Jurkat, Clone E6-1 (cell line): ENCODE measurements at places on chromosomes 7 and 10.

GRCh38 chr7:55556492-55556891 lies 15.8 kb downstream of the VOPP1 start:
- DNase-seq = no peak

DNA sequence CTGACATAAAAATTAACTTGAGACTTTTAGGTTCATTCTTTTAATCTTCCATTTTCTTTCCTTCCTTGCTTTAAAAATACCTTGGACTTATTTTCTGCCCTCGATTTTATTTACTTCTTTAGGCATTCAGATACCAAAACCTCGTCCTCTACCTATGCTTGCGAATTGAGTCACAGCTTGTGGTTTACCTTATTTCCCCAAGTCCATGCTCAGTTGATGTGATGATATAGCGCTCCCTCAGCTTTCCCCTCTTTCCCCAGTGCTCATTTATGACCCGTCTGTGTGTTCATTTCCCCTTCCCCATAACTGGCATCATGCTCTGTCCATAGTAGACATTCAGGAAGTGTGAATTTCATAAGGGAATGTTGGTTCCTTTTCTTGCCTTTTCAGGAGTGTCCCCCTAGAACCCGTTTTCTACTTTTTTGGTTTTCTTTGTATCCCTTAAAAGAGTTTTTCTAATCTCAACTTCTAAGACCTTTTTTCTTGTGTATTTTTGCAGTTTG lies 19.1 kb upstream of the PRKRIP1 start:
- no peak for DNase-seq

DNA sequence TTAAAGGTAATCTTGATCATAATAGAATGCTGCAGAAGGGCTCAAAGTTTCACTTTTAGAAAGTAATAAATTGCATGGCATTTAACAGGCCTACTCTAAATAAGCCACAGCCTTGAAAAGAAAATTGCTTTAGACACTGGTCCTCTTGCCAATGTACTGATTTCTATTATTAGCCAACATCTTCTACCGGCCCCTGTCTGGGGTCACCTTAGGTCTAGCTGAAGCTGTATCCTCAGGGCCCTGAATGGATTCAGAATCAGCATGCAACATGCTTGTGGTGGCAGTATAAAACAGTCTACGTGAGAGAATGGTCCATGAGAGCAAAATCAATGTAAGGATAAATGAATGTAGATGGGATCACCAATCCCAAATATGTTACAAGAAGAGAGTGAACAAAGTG lies 541.9 kb downstream of the PCDH15 start:
- no peak for DNase-seq

DNA sequence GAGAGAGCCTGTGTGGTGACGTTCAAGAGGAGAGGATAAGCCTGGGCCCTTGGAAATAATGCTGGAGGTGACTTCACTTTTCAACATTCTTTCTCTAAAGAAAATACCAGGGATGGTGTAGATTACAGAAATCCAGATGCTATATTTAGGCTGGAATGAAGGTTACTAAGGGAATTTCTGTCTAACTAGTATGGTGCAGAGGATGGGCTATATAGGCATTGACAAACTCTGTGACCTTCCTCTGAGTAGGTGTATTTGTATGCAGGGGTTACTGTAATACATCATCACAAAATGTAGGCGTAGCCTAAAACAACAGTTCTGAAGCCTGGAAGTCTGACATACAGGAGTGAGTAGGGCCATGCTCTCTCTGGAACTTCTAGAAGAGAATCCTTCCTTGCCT lies 155.3 kb upstream of the INHBA start:
- DNase-seq = no peak

DNA sequence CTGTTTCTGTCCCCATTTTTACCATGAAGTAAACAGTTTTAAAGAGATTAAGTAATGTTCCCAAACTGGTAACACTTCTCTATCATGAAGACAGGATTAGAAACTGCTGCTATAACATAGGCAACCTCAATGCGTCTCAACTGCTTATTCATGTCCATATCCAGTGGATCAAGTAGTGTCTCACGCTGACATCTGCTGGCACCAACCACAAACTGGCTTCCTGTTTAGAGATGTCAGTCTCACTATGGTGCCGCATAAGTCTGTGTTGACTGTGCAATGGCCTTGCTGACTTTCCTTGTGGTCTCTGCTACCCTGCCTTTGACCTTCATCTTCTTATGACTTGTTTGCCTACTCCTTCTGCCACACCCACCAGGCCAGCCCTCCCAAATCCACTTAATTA lies 369.6 kb upstream of the DPP6 start:
- DNase-seq = peak; percentile 62

DNA sequence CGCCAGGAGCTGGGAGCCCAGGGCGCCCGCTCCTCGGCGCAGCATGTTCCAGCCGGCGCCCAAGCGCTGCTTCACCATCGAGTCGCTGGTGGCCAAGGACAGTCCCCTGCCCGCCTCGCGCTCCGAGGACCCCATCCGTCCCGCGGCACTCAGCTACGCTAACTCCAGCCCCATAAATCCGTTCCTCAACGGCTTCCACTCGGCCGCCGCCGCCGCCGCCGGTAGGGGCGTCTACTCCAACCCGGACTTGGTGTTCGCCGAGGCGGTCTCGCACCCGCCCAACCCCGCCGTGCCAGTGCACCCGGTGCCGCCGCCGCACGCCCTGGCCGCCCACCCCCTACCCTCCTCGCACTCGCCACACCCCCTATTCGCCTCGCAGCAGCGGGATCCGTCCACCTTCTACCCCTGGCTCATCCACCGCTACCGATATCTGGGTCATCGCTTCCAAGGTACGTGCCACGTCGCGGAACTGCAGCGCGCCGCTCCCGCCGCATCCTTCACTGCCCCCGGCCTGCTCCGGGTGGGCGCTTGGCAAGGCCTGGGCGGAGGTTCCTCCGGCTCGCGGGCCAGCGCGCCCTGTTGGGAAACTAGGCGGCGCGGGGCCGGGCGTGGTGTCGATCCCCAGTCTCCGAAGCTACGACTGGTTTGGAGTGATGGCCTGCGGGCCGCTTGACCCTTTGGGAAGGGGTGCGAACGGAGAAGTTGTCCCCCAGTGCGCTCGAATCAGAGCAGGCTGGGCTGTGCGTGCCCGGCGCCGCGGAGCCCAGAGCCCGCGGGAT lies 868 bp downstream of the EMX2 start:
- no peak for DNase-seq

DNA sequence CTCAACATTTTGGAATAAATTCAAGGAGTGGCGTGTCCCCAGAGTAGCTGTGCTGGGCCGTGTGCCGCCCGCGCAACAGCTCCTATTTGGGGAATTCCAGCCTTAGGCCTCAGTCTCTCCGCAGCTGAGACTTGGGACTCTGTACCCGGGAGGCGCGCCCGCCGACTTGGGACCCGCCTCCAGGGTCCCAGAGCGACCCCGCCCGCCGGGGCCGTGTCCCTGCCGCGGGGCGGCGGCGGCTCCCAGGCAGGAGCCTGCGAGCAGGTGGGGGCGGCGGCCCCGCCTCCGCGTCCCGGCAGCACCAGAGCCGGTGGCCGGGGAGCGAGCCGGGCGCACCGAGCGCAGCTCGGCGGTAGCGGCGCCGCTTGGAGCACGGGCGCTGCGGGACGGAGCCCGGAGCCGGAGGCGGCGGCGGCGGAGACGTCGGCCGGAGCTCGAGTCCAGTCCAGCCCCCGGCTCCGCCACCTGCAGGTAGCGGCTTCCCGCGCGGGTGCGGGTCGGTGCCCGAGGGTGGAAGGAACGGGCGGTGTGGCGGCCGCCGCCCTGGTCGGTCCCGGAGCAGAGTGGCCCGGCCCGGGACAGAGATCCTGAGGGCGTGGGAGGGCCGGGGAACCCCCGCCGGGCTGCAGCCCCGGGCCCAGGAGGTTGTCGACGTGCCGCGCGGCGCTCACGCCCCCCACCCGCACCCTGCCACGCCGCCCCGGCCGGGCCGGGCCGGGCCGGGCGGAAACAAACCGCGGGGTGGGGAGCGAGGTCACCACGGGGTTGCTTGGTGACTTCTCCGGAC lies at the start of gene WIPF3:
Gene WIPF3 (plus strand): TSS at position 301 of the 787 bp plus-strand sequence. CDS start 28,217 bp downstream, outside the sequence.
- DNase-seq = no peak

DNA sequence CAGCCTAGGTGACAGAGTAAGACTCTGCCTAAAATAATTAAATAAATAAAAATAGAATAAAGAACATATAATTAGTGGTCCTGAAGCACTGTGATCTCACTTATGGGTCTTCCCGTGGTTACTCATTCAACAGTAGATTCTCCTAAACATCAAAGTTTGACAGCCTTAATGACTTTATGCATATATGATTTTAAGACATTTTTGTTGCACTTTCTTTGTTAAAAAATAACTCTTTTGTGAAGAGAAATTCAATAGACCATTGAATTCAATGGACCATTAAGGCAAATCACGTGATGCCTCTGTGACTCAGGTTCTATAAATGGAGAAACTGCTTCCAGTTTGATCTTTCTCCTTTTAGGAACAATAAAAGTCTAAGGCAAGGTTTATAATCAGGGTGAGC lies 59.6 kb downstream of the ATOH7 start:
- no peak for DNase-seq

DNA sequence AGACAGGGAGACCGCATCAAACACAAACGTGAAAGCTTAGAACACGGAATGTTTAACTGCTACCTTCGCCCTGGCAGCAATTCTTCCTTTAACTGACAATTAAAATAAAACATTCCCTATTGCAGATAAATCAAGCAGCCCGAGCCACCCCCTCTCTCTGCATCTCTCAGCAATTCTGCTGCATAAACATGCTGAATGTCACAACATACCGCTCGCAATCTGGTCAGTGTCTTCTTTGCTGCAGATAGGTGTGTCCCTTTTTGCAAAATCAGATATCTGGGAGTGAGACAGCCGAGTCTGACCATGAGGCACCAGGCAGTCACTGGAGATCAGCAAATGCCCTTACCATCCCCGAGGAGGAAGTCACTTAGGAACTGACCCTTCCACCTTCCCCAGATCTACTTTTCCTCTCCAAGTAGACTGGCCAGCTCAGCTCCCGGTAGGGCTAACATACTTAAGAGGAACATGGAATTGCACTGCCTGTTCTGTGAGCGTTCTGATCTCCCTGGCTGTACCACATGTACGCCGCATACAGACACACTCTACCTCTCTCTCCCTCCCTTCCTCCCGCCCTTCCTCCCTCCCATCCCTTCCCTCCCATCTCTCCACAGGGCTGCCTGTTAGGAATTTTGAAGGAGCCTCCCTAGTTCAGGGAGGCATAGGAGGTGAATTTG lies at the start of gene FRMD4A:
Gene FRMD4A (minus strand): TSS at position 537 of the 674 bp plus-strand sequence.
- DNase-seq = no peak

DNA sequence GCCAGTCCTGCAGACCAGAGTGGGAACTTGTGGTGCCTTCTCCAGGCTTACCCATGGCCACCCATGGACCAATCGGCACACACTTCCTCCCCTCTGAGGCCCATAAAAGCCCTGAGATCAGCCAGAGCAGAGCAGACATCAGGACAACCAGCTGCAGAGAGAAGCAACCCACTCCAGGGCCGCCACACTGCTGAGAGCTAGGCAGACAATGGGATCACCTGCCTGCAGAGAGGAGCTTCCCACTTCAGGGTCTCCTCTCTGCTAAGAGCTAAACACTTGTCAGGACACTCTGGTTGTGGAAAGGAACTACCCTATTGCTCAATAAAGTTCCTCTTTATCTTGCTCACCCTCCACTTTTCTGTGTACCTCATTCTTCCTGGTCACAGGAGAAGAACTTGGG lies 34.0 kb downstream of the C7orf25 start:
- DNase-seq = no peak

DNA sequence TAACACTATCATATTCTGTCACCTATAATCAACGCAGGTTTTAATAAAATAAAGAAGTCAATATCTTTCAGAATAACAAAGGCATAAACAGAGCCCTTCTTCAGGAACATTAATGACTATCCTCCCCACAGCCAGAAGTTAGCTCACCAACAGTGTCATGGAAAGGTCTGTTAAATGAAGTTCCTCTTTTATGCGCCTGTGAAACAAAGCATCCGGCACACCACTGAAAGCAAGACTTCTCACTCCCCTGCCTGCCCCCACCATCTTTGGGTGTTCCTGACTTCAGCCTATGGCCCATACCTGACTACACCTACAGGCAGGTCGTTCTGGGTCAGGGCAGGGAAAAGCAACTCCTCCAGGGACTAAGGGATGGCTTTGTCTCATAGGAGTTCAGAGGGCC lies 205.4 kb downstream of the FANK1 start:
- no peak for DNase-seq
